ENCODE measurements at places on chromosomes 13 and 19. TPM values are rescaled to one million over a fixed set of nuclear protein-coding genes. Genes with fewer than 3 reads are reported as not detected.
A peak's percentile ranks its signal among the peaks of the same experiment; 100 is the strongest.

PIH1D1 gene
- total RNA-seq, result 171 TPM

CD209 gene
- not detected for total RNA-seq

NANOS3 gene
- not detected for total RNA-seq

ZNF208 gene
- not detected for total RNA-seq

ZDHHC20 gene
- 63.2 TPM for total RNA-seq

- no peaks in the 10 kb centered on the region for H3K4me1 ChIP-seq
- H3K27ac ChIP-seq, result no peak overlapping the region
- no peaks in the 10 kb centered on the region for H3K27me3 ChIP-seq
Observed at GRCh38 chr19:21109116-21109515, 27.1 kb downstream of the ZNF714 start.

DNA sequence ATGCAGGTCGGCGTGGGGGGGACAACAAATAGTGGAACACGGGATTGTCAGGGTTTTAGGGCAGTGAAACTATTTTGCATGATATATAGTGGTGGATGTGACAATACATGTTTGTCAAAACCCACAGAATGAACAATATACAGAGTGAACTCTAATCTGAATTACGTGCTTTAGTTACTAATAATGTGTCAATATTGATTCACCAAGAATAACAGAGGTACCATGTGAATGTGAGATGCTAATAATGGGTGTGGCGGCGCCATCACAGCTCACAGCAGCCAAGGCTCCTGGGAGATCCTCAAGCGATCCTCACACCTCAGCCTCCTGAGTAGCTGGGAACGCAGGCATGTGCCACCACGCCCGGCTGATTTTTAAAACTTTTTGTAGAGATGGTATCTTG lies 12.9 kb downstream of the ELAVL1 start:
- no peak overlapping the region for H3K4me3 ChIP-seq
- H3K27ac ChIP-seq, result no peak overlapping the region
- peaks cover 61% of the 10 kb centered on the region for H3K36me3 ChIP-seq
- peaks cover 2% of the 10 kb centered on the region for H3K4me1 ChIP-seq

GRCh38 chr19:40623403-40624251 lies 22.5 kb downstream of the LTBP4 start:
- no peaks in the 10 kb centered on the region for H3K27me3 ChIP-seq
- H3K27ac ChIP-seq, result no peak overlapping the region
- peaks cover 79% of the 10 kb centered on the region for H3K36me3 ChIP-seq

GRCh38 chr19:30696514-30696913 lies 324.3 kb downstream of the ZNF536 start:
- no peaks in the 10 kb centered on the region for H3K4me1 ChIP-seq
- no peaks in the 10 kb centered on the region for H3K36me3 ChIP-seq
- H3K4me3 ChIP-seq, result peak overlapping the region; percentile 64
- peak; percentile 87 for DNase-seq
- no peak overlapping the region for H3K27ac ChIP-seq
- no peaks in the 10 kb centered on the region for H3K27me3 ChIP-seq

- no peaks in the 10 kb centered on the region for H3K4me1 ChIP-seq
- no peak overlapping the region for H3K27ac ChIP-seq
- no peak for DNase-seq
- no peak overlapping the region for H3K4me3 ChIP-seq
Observed at GRCh38 chr19:18386543-18387271, 749 bp downstream of the GDF15 start.

GRCh38 chr13:36918246-36919131 lies 1.5 kb downstream of the SMAD9 start:
- H3K4me1 ChIP-seq, result no peaks in the 10 kb centered on the region
- DNase-seq, result no peak
- peak overlapping the region; percentile 91 for H3K4me3 ChIP-seq
- H3K36me3 ChIP-seq, result no peaks in the 10 kb centered on the region
- no peaks in the 10 kb centered on the region for H3K27me3 ChIP-seq

- DNase-seq, result no peak
- H3K27ac ChIP-seq, result no peak overlapping the region
- H3K4me1 ChIP-seq, result no peaks in the 10 kb centered on the region
- H3K27me3 ChIP-seq, result no peaks in the 10 kb centered on the region
- H3K4me3 ChIP-seq, result no peak overlapping the region
Observed at GRCh38 chr13:101649488-101650126, 197.1 kb downstream of the ITGBL1 start.

DNA sequence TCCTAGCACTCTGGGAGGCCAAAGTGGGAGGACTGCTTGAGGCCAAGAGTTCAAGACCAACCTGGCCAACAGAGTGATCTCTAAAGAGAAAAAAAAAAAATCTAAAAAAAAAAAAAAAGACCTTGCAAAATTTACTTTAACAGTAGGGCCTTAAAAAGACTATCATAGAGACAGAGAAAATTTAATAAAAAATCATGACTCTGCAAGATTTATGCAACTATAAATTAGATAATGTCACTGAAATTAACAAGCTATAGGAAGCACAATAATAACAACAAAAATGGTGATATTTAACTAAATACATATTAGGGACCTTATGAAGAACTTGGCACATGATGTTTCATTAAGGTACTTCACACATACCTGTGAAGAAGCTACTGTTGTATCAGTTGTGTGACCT lies 11.2 kb downstream of the ZNF45 start:
- H3K27ac ChIP-seq, result no peak overlapping the region
- no peaks in the 10 kb centered on the region for H3K4me1 ChIP-seq
- no peak for DNase-seq
- H3K4me3 ChIP-seq, result no peak overlapping the region
- H3K36me3 ChIP-seq, result peaks cover 83% of the 10 kb centered on the region
- H3K27me3 ChIP-seq, result no peaks in the 10 kb centered on the region

DNA sequence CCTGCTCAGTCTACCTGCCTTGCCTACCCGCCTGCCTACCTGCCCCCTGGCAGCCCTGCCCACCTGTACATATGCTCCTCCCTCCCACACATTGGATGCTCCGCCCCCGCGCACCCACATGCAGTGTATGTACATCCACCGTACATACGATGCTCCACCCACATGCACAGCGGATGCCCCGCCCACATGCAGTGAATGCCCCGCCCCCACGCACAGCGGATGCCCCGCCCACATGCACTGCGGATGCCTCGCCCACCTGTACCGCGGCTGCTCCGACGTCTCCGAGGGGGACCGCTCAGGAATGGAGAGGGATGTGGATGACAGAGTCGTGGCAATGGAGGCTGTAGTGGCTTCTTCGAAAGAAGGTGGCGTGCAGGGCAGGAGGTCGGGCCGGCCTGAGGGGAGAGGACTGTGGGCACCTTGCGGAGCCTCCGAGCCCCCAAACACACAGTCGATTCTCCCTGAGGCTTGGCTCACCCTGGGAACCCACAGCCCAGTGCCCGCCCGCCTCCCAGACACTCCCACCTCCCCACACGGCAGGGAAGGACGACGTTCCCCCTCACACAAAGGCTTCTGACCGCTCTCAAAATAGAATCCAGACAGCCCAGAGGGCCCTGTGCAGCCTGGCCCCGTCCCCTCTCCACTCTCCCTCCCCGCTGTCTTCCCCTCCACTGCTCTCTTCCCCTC lies 16.5 kb upstream of the CACTIN start:
- H3K4me1 ChIP-seq, result no peaks in the 10 kb centered on the region
- H3K27ac ChIP-seq, result no peak overlapping the region
- peak; percentile 73 for DNase-seq
- H3K36me3 ChIP-seq, result peaks cover 30% of the 10 kb centered on the region

DNA sequence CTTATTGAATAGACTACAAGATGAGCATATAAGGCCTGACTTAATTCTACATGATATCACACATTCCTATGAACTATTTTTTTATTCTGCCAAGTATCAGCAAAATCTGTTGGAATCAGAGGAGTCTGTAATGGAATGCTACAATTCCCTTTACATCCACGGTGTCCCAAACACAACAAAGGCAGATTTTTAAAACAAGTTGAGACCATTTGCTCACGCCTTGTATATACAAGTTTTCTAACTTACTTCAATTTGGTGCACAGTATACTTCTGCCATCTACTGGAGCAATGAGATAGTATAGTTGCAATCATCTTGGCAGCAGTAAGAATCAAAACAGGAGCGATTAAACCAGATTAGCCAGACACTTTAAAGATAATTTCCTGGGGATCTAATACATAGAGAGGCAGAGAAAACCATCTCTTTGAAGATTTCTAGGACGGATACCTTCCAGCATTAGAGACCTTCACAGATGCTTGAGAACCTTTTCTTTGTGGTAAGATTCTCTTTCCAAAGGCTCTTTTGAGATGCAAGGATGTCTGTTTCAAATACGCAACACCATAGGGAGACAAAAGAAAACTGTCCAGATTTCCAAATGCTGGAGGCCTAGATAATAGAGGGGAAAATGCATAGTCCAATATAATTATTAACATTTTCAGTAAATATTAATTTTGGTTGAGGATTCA lies 302.0 kb upstream of the MIR17HG start:
- H3K36me3 ChIP-seq, result no peaks in the 10 kb centered on the region
- no peak for DNase-seq
- no peaks in the 10 kb centered on the region for H3K27me3 ChIP-seq
- no peak overlapping the region for H3K27ac ChIP-seq

DNA sequence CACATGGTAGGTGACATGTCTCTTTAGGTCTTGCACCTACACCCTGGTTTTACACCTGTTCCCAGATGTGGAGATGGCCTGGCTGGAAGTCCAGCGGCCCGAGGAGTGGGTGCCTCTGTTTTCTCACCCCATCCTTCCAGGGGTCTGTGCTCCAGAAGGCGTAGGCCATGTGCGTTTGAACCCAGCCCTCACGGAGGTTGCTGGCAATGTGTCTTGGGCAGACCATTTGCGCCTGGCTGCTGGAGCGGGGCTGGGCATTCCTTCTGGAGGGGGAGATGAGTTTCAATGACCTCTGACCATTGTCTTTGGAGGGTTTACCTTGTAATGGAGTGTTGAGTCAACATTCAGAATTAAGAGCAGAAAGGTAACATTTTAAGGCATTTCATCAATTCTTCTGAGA lies 54.8 kb upstream of the ZNF536 start:
- H3K4me3 ChIP-seq, result no peak overlapping the region
- H3K27ac ChIP-seq, result no peak overlapping the region
- peak; percentile 12 for DNase-seq
- no peaks in the 10 kb centered on the region for H3K36me3 ChIP-seq
- no peaks in the 10 kb centered on the region for H3K27me3 ChIP-seq
- no peaks in the 10 kb centered on the region for H3K4me1 ChIP-seq

DNA sequence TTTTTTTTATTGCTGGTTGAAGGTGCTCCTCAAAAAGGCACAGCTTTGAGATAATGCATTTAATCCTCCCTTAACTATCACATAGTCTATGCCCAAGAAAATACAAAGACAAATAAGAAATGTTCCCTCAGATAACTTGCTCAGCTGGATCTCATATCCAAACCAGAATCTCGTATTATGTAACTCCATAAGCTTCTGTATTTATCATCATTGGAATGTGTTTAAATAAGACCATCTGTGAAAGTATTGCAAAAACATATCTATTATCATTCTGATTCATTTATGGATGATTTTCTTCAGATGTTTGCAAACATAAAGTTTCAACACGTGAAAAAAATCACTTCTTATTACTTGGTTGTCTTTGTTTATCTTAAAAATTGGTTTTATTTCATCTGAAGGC lies 190.9 kb downstream of the IRS2 start:
- no peak for DNase-seq
- no peaks in the 10 kb centered on the region for H3K4me1 ChIP-seq
- no peak overlapping the region for H3K4me3 ChIP-seq
- H3K27ac ChIP-seq, result no peak overlapping the region
- H3K36me3 ChIP-seq, result no peaks in the 10 kb centered on the region
- H3K27me3 ChIP-seq, result no peaks in the 10 kb centered on the region

DNA sequence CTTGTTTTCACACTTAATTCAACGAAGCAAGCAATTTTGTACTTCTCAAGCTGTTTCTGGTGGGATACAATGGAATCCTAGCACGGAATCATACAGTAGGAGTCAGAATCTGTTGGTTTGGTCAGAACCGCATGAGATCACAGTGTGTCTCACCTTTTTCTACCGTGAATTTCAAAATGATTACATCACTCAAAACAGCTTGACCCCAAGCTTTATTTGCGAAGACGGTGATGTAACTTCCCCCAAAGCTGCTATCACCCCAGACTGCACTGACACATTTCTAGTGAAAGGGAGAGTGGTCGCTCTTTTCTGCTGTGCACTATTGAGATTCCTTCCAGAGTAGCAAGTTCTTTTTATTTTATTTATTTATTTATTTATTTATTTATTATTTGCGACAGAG lies 9.6 kb downstream of the C19orf18 start:
- no peak overlapping the region for H3K27ac ChIP-seq
- DNase-seq, result no peak
- H3K27me3 ChIP-seq, result no peaks in the 10 kb centered on the region
- H3K4me3 ChIP-seq, result no peak overlapping the region
- H3K4me1 ChIP-seq, result no peaks in the 10 kb centered on the region

DNA sequence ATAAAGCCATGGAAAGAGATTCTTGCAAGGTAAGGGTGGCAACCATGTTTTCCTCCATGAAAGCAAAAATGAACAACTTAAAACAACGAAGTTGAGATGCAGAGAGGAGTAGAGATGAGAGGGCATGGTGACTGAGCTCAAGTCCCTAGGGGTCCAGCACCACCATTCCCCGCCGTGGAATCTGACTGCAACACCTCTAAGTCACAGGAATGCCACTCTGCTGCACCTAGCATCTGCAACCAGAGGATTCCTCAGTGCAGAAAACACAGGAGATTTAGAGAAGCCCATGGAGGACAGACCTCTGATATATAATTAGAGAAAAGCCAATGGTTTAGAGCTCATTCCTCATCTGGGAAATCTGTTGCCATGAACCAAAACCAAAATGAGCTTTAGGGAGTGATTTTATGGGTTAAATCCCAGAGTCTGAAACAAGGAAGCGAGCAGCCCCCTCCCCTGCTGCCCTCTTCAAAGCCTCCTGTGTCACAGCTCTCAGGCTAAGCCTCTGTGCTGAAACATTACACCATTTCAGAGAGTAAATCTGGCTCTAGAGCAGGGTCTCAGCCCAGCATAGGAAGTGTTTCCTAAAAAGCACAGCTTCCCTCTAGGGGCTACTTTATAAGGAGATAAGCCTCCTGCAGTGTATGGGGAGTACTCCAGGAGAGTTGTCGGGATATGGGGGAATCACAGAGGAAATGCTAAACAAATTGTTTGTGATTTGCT lies 1043.6 kb downstream of the UQCRFS1 start:
- H3K4me3 ChIP-seq, result peak overlapping the region; percentile 23
- H3K27ac ChIP-seq, result peak overlapping the region; percentile 62
- no peaks in the 10 kb centered on the region for H3K27me3 ChIP-seq
- peaks cover 4% of the 10 kb centered on the region for H3K36me3 ChIP-seq
- peaks cover 15% of the 10 kb centered on the region for H3K4me1 ChIP-seq

GRCh38 chr13:91331047-91331915 lies 16.2 kb upstream of the MIR17HG start:
- no peak overlapping the region for H3K27ac ChIP-seq
- no peaks in the 10 kb centered on the region for H3K36me3 ChIP-seq
- DNase-seq, result no peak
- no peaks in the 10 kb centered on the region for H3K27me3 ChIP-seq

All from H9 (cell line).